Stimulated activated CD4-positive, alpha-beta T cell treated with anti-CD3 and anti-CD28 coated beads, Interleukin-1b, Interleukin-23, amount 100 ng/mL, for 1 hour (primary cell): ENCODE measurements at places on chromosomes 5 and 9.

DNA sequence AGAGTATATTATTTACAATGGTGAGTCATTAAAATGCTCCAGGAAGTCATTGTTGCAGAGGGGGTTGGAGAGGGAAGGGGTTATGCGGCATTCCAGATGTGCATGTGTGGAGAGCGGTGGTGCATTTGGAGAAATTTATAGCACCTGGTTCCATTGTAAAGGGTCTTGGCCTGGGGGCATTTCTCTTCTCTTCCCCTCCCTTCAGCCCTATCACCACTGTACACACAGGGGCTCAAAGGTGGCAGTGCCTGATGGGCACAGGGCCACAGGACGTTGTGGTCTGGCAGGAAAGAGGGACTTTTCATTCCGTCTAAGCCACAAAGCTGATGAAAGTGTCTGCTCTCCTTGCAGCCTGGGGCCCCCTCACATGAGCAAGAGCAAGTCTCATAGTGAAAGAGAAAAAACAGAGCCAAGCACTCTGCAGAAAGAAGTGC, 442.4 kb upstream of the ZNF462 start:
- no peak for DNase-seq

DNA sequence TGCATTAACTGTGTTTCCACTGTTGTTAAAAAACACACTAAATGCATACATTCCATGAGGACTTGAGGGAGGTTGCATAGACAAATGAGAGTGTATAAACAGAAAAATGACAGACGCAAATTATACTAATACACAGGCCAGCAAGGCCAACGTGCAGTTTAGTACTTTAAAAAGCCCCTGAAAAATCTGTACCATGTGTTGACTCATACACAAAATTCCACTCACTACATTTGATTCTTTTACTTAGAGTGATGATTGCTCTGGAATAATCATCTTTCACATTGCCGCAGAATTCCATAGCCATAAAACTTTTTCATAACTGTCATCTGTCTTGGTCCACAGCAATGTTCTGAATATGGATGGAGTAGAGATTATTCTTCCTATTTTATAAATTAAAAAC, 215.7 kb downstream of the FAM114A2 start:
- DNase-seq = no peak

GRCh38 chr5:124912638-124913328, 166.3 kb upstream of the ZNF608 start:
- DNase-seq = no peak

DNA sequence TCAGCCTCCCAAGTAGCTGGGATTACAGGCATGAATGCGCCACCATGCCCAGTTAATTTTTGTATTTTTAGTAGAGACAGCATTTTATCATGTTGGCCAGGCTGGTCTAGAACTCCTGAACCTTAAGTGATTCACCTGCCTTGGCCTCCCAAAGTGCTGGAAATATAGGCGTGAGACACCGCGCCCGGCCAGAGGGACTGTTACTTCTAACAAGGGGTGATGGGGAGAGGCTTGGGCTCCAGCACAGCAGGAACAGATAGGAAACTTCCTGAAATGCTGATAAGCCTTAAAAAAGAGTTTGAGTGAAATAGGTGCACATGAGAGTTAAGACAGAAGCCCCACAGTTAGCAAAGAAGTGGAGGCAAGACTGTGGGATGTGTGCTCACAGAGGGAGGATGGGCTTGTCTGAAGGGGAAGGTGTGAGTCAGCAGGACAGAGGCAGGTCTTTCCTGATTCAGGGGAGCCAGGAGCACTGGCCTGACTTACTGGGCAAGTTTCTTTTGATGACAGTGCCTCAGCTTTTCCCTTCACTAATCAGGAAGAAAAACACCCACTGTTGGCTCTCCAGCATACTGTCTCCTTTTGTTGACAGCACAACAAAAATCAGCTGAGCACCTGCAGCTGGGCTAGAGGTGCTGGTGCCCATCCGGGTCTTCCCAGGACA, 68.4 kb downstream of the RAD23B start:
- DNase-seq = no peak

DNA sequence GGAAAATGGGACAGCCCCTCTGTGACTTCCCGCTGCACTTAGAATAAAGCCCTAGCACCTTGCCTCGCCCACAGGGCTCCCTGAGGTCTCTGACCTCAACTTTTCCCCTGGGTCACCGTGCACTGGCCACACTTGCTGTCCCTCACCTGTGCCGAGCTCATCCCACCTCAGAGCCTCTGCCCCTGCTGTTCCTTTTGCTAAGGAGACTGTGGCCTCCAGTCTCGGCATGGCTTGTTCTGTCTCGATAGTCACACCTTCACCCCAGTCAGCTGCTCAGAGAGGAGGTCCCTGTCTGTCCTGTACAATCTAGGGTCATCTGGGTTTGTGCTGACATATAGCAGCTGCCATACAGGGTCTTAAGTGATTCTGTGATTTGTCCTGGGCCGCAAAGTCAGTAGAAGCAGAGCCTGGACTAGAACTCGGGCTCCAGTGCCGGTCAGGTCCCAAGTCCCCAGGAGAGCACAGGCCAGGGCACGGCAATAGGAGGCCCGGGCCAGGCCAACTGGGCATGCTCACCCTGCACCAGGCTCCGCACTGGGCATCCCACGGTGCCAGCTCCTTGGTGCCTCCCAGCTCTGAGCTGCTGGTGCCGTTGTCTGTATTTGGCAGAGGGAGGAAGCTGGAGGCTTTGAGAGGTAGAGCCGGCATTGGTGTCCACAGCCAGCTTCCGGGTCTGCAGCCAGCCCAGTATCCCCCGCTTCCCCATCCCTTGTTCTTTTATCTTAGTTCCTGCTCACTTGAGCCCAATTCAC, 35.2 kb downstream of the NCS1 start:
- no peak for DNase-seq

GRCh38 chr5:132487095-132487428, 3.5 kb downstream of the IRF1 start:
- no peak for DNase-seq

GRCh38 chr9:113746486-113746885, 129.6 kb upstream of the ZNF618 start:
- no peak for DNase-seq

DNA sequence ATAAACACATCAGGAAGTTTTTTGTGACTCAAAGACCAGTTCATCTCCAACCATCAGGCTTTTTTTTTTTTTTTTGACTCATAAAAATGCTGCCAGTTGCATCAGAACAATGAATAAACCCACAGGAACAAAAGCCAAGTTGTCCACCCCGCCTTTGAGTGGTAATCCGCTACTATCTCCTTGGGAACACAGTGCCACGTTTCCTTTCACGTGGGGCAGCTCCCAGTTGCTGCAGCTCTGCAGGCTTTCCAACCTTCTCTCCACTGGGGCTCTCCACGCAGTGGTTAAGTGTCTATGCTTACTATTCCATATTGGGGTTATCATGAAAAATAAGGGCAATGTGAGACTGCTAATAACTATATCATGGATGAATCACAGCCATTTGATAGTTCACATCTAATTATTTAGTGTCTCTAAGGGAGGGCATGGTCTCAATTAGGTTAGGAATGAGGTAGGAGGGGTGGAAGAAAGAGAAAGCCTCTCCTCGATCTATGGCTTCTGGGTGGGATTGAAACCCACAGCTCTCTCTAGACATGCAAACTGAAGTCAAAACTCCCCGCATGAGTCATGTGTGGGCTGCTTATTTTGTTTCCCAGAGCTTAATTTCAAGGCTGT, 55.8 kb upstream of the ACTBL2 start:
- DNase-seq = no peak

- DNase-seq = no peak
Observed at GRCh38 chr5:142399891-142400290, 75.1 kb upstream of the SPRY4 start.

DNA sequence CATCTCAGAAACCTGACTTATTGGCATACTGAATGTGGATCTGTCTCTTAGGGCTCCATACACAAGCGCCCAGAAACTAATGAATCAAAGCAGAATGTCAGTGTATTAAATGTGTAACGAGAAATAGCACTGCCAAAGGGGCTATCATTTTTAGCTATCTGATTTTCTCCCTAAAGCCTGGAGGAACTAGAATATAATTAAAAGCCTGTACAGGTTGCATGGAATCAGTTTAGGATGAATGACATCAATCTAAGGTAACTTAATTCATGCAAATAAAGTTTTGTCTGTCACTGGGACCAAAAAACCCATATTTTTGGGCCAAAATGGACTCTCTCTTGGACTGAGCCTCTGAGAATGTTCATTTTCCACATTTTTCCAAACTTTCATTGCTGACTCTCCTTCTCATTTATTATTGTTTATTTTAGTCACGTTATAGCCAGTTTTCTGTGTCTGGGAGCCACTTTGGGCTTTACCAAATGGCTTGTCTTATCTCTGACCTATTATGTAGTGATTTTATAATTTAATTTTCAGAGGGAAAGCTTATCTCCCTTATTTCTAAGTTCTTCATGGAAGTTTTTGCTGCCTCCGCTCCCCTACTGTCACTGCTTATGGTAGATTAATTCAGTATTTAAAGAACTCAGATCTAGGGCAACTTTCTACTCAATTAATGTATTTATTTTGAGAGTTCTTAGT, 47.0 kb downstream of the PRR16 start:
- DNase-seq = no peak

DNA sequence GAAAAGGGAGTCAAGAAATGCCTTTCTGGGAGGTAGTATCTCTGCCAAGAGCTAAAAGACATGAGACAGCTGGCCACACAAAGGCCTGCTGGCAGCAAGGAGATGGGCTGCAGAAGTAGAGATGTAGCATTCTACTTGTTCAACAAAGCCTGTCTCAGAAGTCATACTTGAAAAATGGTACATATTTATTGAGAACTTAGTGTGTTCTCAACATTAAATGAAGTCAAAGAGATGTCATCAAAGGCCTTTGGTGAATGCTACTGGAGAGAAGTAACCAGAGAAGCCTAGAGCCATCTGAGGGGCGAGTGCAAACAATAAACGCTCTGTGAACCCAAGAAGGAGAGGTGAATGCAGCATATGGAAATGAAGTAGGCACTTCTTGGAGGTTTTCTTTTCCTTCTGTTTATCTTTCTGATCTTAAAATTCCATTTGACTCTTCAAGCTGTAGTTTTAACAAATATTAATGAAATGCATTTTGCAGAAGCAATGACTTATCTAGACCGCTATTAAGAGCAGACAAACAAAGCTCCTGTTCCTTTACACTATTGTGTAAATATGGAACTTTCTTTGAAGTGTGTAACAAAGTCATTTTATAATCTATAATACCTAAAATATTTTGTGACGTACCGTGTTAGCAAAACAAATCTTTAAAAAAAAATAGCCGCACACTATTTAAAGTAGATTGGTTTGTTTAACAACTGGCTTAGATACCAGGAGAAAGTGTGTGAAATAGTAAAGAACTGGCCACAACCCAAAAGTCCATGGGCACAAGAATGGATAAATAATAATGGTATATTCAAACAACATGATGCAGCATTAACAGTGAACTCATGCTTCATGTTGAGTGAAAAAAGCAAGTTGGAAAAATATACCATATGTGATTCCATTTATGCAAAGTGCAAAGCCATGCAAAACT, 70.2 kb downstream of the ZNF608 start:
- no peak for DNase-seq

DNA sequence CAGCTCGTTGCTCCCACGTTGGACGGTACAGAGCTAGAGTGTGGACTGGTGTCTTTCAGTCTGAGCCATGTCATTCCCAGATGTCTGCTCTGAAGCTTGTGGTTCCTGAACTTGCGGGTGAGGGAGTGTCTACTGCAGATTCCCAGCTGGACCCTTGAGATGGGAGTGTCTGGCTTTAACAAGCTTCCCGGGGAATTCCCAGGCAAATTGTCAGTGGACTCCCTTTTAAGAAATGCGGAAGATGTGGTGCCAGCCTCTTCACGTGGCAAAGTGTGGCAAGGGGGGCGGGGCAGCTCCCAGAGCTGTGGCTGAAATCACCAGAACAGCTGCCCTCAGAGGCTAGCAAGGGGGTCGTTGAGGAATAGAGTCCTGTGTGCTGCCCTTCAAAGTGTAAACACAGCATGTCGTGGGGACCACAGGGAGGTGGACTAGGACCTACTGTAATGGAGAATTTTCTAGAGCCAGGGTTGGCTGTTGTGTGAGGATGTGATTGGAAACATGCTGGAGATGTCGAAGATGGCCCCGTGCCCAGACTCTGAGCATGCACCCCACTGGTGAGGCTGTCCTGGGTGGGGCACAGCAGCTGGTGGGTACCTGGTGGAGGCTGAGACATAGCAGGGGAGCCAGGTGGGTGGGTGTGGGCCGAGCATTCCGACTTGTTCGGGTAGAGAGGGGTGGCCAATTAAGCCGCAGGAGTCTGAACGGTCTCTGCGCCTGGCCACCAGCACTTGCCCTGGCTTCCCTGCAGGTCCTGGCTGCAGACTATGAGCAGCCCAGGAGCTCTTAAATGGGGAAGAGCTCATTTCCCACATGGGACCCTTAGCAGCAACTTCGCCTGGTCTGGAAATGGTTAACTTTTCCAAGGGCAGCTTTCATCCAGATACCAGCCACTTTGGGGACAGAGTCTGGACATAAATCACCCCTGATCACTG, 37.4 kb downstream of the PRRX2 start:
- DNase-seq = no peak

DNA sequence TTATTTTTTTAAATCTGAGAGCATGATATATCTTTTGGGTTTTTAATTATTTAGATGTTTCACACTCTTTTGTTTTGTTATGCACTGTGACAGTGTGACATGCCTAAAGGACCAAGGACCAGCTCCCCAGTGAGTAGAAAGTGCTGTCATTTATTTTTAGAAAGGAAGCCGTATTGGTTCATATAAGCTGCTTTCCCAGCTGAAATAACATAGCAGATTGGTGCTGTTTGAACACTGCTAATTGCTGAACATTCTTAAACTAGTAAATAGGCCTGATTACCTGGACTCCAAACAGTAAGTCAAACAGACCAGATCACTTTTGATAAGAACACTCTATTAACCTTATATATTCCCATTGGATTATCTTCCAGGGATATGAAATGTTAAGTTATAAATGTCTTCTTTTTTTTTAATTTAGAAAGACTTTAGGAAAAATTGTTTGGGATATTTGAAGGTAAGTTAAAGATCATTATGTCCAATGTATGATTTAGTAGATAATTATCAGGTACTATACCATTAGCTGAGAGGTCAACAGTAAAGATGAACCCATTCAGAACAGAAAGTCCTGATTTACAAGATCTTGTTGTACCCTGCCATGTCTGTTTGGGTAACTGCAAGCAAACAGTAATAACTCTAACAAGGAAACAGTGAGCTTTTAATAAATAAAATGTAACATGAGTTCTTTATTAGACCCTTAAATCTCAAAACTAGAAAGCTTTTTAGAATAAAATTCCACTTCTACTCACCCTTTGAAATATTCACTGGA, 27.8 kb upstream of the ELL2 start:
- no peak for DNase-seq

- DNase-seq = no peak
Observed at GRCh38 chr9:97507428-97507984, 6.0 kb downstream of the TMOD1 start.

DNA sequence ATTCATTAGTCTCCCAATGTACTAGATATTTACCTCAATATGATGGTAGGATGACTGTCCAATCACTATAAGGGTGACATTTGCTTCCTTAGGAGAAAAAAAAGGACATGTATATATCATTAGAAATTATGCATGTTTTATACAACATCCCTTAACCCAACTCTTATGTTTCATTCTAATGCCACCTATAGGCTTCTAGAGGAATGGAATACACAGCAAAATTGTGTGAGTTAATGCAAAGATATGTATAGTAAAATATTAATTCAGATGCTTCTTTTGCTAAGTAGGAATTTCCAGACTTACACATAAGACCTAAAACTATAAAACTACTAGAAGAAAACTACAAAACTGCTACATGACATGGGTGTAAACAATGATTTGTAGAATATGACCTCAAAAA, 3.5 kb downstream of the PRXL2C start:
- DNase-seq = no peak

- no peak for DNase-seq
Observed at GRCh38 chr5:5351288-5351979, 71.0 kb upstream of the ICE1 start.
